Activated naive CD4-positive, alpha-beta T cell (primary cell): ENCODE measurements at places on chromosomes 11 and 22.

DNA sequence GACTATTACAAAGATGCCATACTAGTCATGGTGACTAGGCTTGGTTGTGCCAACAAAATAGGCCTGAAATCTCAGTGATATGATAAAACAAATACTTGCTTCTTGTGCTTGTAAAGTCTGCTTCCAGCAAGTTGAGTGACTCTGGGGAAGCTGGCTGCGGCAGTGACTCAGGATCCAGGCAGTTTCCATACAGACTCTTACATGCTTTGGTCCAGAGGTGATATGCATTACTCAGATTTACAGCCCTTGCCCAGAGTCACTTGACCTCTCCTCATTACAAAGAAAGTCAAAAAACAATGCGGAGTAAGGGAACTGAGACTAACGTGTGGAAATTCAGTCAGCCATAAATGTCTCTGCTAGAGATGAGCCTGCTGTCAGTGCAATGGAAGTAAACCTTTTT, 387.5 kb downstream of the KCNA4 start:
- DNase-seq: no peak

- DNase-seq: no peak
Measured at GRCh38 chr11:445765-446588, 4.1 kb upstream of the PTDSS2 start.

- no peak for DNase-seq
Measured at GRCh38 chr11:60864856-60865513, 2.4 kb upstream of the ZP1 start.

DNA sequence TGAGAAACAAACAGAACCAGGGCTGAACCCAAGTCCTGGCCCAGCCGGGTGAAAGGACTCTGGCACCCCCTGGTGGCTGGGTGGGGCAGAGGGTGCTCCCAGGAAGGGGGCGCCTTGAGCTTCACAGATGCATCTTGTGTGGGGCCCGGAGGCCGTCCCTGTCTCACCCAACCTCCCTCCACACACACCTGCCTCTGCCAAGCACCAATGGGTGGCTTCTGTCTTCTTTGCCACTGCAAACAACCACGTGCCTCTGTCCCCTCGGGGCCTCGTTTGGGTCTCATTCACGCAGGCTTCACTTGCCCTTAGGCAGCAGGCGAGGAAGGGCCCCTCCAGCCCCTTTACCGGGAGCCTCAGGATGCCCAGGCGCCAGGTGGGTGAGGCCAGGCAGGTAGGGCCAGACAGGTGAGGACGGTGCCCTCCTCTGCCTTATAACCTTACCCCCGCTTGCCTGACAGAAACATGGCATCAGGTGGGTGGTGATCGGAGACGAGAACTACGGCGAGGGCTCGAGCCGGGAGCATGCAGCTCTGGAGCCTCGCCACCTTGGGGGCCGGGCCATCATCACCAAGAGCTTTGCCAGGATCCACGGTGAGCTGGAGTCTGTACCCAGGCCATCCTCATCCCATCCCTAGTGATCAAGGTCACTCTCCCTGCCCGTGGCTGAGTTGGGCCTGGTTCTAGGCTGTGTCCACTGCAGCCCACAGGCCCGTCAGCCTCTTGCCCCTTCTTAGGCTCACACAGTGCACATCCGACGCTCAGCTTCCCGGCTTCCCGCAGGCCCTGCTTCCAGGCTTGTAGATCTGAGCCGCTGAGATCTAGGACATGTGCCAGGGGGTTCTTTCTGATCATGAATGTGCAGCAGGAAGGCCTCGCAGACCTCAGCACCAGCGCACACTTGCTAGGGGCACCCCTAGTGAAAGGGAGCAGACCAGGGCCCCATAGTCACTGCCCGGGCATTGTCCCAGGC, 17.2 kb downstream of the POLR3H start:
- peak; percentile 58 for DNase-seq

GRCh38 chr22:19962909-19963806, 21.5 kb upstream of the TXNRD2 start:
- DNase-seq: no peak

GRCh38 chr22:32080904-32081303, 37.8 kb downstream of the SLC5A1 start:
- no peak for DNase-seq

DNA sequence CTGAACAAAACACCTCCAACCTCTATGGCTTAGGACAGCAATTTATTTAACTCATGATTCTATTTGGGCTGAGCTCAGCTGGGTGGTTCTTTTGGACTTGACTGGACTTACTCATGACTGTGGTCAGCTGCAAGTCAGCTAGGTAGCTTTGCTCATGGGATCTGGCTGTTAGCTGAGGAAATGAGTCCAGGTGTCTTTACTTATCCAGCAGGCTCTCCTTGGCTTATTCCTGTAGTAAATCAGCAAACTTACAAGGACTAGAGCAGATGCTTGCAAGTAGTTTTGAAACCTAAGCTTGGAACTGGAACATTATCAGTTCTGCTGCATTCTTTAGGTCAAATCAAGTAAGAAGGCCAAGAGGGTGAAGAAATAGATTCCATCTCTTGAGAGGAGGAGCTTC, 8.0 kb upstream of the HIKESHI start:
- no peak for DNase-seq

GRCh38 chr11:78744202-78744601, 169.5 kb upstream of the NARS2 start:
- DNase-seq: no peak

DNA sequence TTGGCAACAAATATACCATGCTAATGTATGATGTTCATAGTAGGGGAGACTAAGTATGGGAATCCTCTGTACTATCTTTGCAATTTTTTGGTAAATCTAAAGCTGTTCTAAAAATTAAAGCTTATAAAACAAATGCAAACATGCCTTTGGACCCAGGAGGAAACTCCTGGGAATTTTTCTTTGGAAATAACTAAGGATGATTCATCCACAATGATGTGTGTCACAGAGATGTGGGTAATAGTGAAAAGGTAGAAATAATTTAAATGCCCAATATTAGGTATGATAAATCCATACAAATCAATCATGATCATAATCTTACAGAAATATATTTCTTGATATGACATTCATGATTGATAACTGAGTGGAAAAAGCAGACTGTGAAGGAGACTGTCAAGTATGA, 135.8 kb downstream of the TRIM44 start:
- DNase-seq: no peak

DNA sequence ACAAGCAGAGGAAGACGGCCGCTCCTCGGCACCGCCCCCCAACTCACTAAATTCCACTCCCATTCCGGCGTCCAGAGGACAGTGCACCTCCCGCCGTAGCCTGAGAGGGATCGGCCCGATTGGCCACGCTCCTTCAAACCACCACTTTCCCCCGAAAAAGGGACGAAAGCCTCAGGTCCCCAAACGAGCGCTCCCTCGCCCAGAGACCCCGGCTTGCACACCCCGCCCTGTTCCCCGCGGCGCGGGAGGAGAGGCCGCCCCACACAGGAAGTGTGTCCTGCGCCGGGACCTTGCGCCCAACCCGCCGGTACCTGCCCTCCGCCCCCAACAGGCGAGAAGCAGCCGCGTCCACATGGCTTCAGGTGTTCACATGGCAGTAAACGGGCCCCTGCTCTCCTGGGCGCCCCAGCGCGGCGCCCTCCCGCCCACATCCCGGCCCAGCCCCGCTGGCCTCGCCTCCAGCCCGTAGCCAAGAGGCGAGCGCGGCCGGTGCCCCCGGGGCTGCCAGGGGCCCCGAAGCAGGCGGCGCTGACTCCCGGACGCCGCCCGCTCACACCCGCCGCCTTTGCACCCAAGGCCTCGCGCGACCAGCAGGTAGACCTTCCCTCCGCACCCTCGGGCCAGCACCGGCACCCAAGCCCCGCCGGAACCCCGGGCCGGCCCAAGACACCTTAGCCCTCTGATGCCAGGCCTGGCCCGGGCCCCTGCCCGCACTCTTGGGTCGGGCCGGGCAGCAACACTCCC, 849 bp downstream of the TCF20 start:
- peak; percentile 66 for DNase-seq

- no peak for DNase-seq
Measured at GRCh38 chr11:103749158-103749557, 287.3 kb upstream of the DDI1 start.

GRCh38 chr11:103699216-103699615, 337.2 kb upstream of the DDI1 start:
- no peak for DNase-seq

GRCh38 chr11:503179-503981, 3.7 kb downstream of the RNH1 start:
- DNase-seq: no peak

GRCh38 chr11:26703411-26704191, 18.3 kb downstream of the SLC5A12 start:
- DNase-seq: no peak

- no peak for DNase-seq
Measured at GRCh38 chr11:86606836-86607481, 65.5 kb downstream of the ME3 start.

- no peak for DNase-seq
Measured at GRCh38 chr11:47160753-47161133, 15.9 kb downstream of the ARFGAP2 start.

GRCh38 chr11:35190804-35191348, 51.9 kb downstream of the CD44 start:
- DNase-seq: no peak

DNA sequence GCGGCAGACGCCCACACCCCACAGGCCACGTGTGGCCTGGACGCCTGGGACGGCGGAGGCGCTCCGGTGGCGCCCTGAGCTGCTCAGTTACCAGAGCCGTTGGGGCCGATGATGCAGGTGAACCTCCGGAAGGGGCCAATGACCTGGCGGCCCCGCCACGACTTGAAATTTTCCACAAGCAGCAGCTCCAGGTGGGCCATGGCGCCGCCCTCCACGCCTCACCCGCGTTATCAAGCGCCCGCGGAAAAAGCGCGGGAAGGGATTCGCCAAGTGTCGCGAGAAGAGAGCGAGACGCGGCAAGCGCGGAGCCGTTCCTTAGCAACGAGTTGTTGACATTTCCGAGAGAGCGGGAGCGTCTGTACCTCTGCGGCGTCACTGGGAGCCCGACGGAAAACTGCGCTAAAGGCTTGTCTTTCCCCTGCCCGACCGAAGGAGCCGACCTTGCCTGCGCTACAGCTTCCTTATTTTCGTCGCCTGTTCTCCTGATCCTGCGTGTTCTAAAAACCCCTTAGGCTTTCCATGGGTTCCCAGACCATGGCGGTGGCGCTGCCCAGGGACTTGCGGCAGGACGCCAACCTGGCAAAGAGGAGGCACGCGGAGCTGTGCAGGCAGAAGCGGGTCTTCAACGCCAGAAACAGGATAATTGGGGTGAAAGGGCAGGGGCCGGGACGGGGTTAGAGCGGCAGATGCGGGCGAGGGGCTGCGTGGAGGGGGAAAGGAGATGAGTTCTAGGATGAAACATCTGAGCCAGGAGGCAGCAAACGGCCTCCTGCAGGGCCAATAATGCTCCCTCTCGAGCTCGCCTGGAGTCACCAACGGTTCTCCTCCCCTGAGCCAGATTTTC, at the start of the genes RIBC2 and SMC1B:
Gene RIBC2, plus strand, starts transcription at position 326 of the 844 bp plus-strand sequence. Its CDS starts 194 bp downstream, at position 520.
Gene SMC1B, minus strand, starts transcription at position 232 of the 844 bp plus-strand sequence. Its CDS starts 32 bp downstream, at position 200.
- peak; percentile 48 for DNase-seq

DNA sequence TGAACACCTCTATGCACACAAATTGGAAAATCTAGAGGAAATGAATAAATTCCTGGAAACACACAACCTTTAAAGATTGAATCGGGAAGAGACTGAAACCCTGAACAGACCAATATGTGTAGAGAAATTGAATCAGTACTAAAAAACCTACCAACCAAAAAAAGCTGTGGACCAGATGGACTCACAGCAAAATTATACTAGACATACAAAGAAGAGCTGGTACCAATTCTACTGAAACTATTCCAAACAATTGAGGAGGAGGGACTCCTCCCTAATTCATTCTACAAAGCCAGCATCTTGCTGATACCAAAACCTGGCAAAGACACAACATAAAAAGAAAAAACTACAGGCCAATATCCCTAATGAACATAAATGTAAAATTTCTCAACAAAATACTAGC, 54.4 kb upstream of the SEZ6L start:
- no peak for DNase-seq

DNA sequence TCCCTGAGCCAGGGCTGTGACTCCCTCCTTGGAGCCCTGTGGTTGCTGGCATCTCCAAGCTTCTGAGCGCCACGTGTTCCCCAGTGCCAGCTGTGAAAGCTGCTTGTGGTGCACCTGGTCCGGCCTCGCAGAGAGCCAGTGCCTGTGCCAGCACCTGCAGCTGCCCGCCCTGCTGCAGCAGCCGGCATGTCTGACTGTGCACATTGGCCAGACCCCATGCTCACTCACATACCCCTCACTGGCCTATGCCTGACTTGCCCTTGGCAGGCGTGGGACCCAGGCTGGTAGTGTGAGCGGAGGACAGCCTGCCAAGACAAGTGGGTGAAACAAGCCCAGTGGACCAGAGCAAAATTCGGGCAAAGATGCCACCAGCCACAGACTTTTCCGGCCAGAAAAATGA, 9.8 kb downstream of the MRPL48 start:
- DNase-seq: no peak

- peak; percentile 13 for DNase-seq
Measured at GRCh38 chr11:72589802-72590761, 84.1 kb downstream of the PDE2A start.

GRCh38 chr22:49426098-49426497, 401.6 kb downstream of the BRD1 start:
- no peak for DNase-seq

DNA sequence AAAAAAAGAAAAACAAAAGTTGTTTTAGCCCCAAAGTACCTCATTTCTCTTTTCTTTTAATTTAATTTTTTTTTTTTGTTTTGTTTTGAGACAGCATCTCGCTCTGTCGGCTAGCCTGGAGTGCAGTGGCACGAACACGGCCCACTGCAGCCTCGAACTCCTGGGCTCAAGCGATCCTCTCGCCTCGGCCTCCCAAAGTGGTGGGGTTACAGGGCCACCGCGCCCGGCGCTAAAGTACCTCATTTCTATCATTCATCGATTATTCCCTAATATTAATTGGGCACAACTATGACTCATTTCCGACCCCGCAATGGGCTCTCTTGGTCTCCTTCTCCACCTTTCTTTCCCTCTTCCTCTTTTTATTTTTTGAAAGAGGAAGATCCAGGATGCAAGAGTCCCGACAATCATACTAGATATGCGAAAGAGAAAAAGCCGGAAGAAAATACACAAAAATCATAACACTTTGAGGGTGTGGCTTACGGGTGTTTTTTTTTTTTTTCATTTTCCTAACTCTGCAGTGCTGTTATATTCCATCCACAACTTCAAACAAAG, 475 bp upstream of the AIP start:
- DNase-seq: no peak

- DNase-seq: no peak
Measured at GRCh38 chr11:88101881-88102597, 73.2 kb downstream of the RAB38 start.
